ENCODE measurements at places on chromosomes 5 and 9.

GRCh38 chr9:90285946-90286345, 356.7 kb downstream of the DIRAS2 start:
- no peak for DNase-seq

GRCh38 chr9:22307013-22307711, 139.5 kb upstream of the DMRTA1 start:
- DNase-seq: no peak

GRCh38 chr5:61724102-61724501, 392.0 kb downstream of the ZSWIM6 start:
- DNase-seq: no peak

GRCh38 chr9:112711050-112711689, 6.7 kb downstream of the INIP start:
- no peak for DNase-seq
